RWPE1 (cell line): ENCODE measurements at places on chromosomes 3 and 15.

DNA sequence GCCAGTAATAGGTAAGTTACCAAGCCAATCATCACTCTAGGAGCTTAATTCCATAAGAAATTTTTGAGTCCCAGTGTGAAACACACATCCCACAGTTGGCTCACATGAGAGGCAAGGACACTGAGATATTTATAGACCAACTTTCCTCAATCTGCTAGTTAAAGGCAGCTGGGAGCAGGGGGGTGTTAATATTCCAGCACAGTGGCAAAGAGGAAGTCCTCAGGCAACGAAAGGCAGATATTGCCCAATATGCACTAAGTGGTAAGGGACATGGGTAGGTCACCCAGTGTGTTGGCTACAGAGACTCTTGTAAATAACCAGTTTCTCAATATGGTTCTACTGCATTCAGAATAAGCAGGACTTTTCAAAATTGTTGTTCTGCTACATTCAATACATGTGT, 61.0 kb downstream of the TOP2B start:
- no peak for DNase-seq

- DNase-seq = no peak
Measured at GRCh38 chr15:88016406-88016805, 240.1 kb downstream of the NTRK3 start.

DNA sequence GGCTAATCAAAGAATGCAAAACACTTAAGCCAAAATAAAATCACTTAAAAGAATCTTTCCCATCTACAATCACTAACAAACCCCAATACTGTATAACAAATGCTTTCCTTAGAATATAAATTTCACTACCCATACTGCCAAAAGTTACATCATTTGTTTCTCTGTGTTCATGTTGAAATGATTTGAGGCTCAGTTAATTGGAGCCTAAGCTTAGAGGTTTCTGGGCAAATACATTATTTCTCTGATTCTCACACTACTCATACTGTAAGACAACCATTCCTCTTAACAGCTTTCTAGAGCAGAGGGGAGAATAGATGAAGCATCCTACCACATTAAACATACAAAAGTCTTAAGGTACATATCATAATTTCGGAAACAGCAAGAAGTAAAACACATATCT, 2.1 kb downstream of the RIOX2 start:
- DNase-seq = no peak

DNA sequence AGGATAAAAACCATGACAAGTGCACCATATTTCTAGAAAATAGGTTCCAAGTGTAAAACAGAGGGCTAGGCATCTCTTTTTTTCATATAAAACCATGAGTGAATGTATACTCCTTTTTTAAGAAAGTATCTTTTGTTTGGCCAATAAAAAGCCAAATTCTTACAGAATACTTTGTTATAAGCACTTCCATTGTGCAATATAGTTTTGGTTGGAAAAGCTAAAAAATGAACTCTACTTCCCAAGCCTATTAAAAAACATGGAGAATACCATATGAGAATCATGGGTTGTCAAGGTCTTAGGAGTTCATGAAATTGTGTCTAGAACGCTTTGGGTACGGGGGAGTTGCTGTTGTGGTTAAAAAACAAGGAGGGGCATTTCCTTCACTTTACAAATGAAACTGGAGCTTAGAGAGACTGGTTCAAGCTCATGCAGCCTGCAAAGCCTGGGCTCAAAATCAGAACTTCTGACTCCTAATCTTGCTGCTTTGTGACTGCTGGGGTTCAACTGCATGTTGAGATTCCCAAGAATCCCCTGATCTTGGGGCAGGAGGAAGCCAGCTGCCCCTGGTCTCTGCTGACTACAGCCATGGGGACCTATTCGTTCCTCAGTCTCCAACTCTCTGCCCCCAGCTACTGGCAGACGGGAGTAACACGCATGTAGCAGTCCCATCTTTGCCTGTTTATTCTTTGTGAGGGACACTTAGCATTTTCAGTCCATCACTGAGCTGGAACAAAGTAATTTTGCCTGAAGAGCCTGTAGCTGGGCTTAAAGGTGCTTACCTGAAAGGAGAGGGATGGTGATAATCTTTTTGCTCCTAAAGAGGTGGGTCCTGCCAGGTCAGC, 229.1 kb downstream of the CHST2 start:
- no peak for DNase-seq

DNA sequence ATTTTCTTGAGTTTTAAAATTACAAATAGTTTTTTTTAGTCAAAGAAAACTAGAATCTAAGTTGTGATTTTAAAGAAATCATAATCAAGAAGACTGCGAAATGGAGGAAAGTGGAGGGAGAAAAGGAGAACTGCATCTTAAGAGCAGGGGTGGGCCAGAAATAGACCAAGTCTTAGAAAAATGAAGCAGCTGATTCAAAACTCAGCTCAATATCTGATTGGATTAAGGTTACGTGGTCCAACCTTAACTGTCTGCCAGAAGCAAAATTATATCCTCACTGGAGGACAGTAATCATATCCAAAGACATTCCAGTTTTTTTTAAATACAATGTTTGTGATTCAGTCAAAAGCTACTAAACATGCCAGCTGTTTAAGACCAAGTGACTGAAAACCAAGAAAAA, 41.4 kb downstream of the CHSY1 start:
- DNase-seq = no peak

GRCh38 chr15:39919411-39919747, 687 bp downstream of the GPR176 start:
- DNase-seq = no peak

GRCh38 chr3:66756468-66757036, 241.6 kb upstream of the KBTBD8 start:
- DNase-seq = no peak

DNA sequence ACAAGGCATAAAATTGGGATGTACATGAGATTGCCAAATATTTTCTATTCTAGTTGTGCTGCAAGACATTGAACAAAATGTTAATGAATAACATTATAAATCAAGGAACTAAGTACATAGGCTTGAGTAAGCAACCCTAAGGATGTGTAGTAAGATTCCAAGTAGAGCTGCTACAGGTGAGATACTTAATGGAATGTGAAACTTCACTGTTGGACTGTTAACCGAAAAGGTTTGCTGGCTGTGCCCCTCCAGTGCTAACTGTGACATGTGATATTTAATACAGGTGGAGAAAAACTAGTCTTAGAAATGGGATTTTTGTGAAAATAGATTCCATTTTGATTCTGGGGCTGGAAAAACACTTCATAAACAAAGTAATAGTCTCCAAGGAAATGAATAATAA, 52.4 kb downstream of the TSC22D2 start:
- no peak for DNase-seq

GRCh38 chr3:50519471-50520089, 16.1 kb upstream of the CACNA2D2 start:
- DNase-seq = peak; percentile 53

- DNase-seq = no peak
Measured at GRCh38 chr3:64053581-64053980, 30.3 kb upstream of the PSMD6 start.

DNA sequence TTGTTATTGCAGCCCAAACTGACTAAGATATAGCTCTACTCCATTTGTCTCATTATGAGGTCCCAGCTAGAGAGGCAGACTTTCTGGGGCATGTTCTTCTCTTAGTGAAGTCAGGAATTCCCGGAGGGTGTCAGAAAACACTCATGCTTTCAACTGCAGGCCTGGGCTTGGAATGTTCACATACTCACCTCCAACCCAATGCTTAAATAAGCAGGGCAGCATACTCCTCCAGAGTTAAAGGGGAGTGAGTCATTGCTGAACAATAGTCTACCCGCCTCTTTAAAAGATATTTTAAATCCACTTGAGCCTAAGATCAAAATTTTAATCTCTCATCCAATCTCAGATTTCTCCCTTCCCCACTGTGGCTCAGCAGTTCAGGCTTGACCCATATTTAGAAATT, 167.8 kb upstream of the DPH6 start:
- DNase-seq = peak; percentile 55

DNA sequence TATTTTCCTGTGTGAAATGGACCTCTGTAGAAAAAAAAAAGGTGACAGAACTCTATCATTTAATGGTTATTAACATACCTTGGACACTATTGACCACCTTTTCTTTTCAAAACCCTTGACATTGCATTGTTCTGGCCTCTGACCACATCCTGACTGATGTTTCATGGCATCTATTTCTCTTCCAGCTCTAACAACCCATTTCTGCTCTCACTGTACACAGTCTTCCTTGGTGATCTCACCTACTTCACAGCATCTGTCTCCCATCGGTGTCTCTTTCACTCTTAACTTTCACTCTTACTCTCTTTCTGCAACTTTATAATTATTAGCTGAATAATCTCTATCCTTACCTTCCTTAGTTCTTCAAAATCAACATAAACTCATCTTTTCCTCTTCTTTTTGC, 217.4 kb upstream of the CD96 start:
- no peak for DNase-seq

DNA sequence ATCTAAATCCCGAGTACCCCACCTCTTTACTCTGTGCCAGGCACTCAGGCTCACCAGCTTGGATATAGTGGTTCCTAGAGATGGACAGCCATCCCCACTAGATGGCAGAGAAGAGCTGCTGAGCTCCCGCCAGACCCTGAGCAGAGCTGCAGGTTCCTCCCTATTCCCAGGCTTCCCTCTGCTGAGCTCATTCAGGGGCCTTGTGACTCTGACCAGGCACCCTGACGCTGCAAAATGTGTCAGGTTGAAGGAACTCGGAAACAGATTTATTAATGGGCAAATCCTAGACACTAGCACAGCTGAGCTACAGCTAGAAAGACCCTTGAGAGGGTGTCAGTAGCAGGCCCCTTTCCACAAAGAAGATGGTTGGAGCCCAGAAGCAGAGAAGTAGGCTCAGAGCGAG, 38.2 kb upstream of the RHO start:
- peak; percentile 81 for DNase-seq

GRCh38 chr15:98876451-98877369, 130.9 kb downstream of the PGPEP1L start:
- DNase-seq = no peak

GRCh38 chr3:195582947-195583346, 793 bp downstream of the APOD start:
- no peak for DNase-seq

GRCh38 chr3:26011276-26011675, 221.4 kb downstream of the OXSM start:
- no peak for DNase-seq

GRCh38 chr15:94230431-94230882, 904 bp upstream of the MCTP2 start:
- DNase-seq = no peak

- DNase-seq = peak; percentile 20
Measured at GRCh38 chr3:78887029-78887428, 880.8 kb downstream of the ROBO1 start.

GRCh38 chr3:100516232-100516631, 23.8 kb downstream of the TMEM45A start:
- no peak for DNase-seq

GRCh38 chr3:40116478-40117177, 192.9 kb upstream of the EIF1B start:
- peak; percentile 5 for DNase-seq

GRCh38 chr3:150761831-150762661, 923 bp downstream of the SIAH2 start:
- DNase-seq = peak; percentile 59

DNA sequence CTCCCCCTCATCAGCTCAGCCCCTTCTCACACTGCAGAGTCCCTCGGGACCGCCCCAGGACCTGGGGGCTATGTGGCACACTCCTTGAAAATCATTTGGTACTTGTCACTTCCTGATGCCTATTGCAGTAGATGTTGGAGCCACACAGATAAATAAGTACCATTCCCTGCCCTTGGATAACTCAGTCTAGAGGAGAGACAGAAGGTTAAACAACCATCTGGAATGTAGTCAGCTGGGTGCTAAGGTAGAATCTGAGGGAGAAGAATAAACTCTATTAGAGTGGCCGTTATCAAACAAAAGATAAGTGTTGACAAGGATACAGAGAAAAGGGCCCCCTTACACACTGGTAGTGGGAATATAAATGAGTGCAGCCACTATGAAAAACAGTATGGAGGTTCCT, 112.3 kb upstream of the NR2E3 start:
- DNase-seq = no peak

GRCh38 chr3:197690754-197691153, 46.0 kb downstream of the RUBCN start:
- DNase-seq = no peak

DNA sequence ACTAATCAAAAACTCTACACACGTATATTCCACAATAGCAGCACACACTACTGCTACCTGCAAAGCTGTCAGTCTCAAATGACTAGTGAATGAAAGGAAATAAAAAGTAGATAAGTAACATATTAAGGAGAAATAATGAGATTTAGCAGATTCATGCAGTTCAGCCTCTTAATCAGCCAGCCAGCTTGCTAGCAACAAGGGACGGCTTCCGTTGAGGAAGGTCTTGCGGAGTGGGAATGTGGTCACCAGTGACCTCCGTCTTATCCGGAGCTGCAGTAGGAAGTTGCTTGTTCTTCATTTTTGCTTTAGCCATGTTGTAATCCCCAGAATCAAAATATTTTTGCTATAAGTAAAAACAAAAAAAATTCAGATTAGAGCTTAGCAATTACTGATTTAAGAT, 17.1 kb downstream of the ARPP19 start:
- no peak for DNase-seq

DNA sequence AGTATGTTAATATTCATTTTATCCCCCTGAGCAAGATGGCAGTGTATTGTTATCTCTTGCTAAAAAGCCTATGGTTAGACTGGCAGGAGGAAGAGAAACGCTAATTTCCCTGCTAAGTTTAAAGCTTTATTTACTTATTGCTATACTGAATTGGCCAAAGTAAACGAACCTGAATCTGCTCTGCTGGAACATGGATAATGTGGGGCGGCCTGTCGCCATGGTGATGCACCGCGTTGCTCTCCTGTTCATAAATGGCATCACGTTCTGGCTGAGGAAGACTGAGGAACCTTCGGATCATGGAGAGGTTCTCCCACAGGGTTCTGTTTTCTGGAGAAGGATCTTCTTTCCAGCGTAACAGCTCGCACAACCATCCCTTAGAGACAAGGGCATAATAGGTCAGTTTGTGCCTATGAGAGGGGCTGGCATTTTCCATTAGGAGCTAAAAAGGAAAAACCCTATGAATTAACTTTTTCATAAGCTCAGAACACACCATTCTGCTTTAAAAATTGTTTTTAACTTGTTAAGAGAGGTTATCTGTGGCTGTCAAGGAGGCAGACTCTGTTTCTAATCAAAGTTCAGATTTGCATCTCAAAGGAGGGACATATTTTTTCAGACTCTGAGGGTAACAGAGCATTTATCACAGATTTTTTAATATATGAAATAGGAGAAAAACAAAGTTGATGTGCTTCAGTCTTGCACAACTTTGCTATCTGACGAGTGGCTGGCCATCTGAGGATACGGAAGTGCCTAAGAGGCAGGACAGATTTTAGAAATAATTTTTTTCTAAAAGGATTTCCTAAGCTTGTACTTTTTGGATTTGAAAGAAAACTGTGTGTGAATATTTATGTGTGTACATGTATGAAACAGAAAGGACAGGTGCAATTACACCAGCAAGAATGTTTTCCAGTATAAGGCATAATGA, 73.1 kb downstream of the SATB1 start:
- no peak for DNase-seq
